AG04449 (cell line): ENCODE measurements at places on chromosomes 5 and 9.

DNA sequence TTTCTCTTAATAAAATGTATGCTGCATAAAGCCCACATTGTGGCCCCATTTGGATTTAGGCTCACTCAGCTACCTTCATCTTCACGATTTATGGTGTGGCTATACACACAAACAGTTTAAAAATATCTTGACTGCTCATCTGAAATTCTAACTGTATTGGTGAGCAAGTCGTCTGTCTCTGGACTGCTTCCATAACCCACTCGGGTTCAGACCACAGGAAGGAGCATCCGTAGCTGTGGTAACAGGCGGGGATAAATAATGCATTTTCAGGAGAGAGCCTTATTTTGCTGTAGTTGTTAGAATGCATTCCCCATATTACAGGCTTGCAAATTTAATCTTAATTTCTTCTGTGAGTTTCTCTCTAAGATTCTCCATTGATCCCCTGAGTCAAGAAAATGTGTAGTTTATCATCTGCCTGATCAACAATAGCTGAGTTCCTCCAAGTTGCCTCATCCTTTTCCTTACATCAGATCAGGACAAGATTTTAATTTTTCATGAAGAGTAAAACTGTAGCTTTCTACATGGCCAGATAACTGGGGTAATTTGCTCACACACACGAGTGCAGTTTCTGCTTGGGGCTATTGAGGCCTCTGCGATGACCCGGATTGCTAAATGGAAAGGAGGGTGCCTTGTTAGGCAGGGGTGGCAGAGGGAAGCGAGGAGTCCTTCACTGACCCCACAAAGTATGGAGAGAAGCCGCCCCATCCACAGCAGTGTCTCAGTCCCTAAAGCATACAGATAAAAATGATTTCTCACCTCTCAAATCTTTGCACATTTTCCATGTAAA lies 133.9 kb downstream of the FSTL4 start:
- no peak for DNase-seq

GRCh38 chr5:113178073-113178779 lies 201.6 kb downstream of the DCP2 start:
- DNase-seq: no peak

GRCh38 chr5:52607227-52607824 lies 180.4 kb upstream of the ITGA1 start:
- no peak for DNase-seq

DNA sequence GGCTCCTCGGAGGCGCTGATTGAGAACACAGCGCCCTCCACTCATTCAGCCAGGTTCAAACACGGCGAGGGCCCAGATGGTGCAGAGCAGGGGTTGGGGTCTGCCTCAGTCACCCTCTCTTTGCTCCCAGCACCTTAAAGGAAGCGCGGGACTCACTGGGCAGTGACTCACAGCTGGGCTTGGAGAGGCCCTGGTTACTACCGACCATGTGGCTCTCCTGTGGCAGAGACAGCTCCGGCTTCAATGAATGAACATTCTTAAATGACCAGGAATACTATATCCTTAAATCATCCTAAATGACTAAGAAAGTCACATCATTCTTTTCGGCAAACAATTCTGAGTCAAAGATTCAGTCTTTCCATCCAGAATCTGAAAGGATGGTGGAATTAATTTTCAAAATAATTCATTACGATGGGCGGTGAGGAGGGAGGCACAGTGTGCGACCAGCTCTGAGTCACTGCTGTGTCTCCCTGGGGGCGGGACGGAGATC lies 1.6 kb upstream of the INPP5E start:
- DNase-seq: no peak

DNA sequence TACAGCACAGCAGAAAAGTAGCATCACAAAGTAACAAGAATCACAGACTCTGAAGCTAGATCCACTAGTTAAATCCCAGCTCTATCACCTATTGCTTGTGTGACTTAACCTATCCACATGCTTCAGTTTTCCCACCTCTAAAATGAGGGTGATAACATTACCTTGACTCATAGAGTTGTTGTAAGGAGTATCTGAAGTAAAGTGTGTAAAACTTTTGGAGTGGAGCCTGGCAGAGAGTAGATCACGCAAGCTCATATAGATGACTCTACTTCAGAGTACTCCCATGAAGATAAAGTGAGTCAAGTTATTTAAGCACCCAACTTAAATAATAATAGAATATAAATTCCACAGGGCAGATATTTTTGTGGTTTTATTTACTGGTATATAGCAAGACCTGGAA lies 94.5 kb upstream of the FER start:
- DNase-seq: no peak

DNA sequence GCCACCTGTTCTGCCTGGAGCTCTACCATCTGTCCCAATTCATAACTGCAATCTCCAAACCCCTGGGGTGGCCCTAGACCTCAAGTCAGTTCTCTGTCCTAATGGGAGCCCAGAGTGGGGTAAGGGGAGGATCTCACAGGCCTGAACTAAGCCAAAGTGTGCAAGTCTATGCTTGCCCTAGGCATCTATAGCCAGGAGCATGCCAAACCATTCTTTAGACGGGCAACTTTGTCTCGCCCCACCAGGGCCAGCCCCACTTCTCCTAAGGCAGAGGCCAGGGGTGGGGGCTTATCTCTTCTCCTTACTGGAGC lies 3.3 kb downstream of the ACSL6 start:
- DNase-seq: no peak

- no peak for DNase-seq
These were observed 76.5 kb downstream of the DAP start for GRCh38 chr5:10684303-10685086.

GRCh38 chr9:36050476-36050875 lies 13.8 kb downstream of the RECK start:
- DNase-seq: no peak

DNA sequence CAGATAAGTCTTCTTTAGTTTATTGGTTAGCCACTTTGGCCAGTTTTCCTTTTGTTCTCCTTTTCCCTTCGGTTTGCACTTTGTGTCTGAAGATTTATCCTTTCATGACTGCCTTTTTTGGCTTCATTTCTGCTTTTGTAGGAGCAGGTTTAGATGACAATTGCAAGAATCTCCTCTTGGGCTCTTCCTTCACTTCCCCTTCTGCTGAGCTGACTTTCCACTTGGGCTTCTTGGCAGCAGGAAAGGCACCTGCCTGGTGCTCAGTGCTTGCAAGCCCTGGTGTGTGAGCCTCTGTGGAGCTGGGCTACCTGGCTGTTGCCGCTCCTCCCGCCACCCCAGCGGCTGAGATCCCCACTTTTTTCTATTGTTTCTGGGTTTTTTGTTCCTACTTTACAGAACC lies 7.3 kb downstream of the CCDC112 start:
- DNase-seq: no peak
